ENCODE measurements at places on chromosomes 3 and 15. TPM values are rescaled to one million over a fixed set of nuclear protein-coding genes. Genes with fewer than 3 reads are reported as not detected.

DNA sequence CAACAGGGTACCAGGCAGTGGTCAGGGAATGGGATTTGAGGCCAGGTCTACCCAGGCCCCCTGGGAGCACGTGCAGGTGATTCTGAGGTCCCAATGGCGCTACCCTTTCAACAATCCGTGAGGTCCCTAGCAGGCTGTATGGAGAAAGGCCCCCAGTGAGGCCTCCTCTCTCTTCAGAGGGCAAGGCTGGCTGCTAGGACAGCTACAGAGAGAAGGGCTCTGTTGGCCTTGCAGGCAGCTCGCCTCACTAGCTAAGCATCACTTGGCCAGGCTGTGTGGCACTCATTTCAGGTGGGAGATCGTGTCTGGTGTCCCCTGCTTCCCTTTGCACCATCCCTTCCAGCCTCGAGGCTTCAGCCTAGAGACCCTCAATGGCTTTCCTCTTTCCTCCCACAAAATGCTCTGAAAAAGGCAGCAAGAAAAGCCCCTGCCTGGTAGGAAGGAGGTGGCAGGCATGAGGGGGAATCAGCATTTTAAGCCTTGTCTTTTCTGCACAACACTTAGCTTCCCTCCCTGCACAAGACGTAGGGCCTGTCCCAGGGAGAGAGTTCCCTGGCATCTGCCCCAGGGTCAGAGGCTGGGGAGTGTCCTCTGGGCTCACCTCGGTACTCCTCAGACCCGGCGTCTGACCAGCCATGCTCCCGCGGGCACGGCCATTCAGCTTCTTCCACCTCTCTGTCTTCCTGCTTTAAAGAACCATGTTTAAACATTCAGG, 111.8 kb downstream of the ASB7 start:
- DNase-seq: peak; percentile 11

- no peak for DNase-seq
Measured at GRCh38 chr3:54188176-54188791, 65.9 kb downstream of the CACNA2D3 start.

- DNase-seq: no peak
Measured at GRCh38 chr3:55177749-55178148, 249.9 kb upstream of the LRTM1 start.

GRCh38 chr15:61146091-61146930, 82.8 kb downstream of the RORA start:
- no peak for DNase-seq

GRCh38 chr3:53046171-53047170, 598 bp upstream of the SFMBT1 start:
- DNase-seq: peak; percentile 61

GRCh38 chr3:101240719-101241399, 79.5 kb downstream of the IMPG2 start:
- no peak for DNase-seq

- no peak for DNase-seq
Measured at GRCh38 chr3:64932016-64932518, 244.3 kb upstream of the ADAMTS9 start.

DNA sequence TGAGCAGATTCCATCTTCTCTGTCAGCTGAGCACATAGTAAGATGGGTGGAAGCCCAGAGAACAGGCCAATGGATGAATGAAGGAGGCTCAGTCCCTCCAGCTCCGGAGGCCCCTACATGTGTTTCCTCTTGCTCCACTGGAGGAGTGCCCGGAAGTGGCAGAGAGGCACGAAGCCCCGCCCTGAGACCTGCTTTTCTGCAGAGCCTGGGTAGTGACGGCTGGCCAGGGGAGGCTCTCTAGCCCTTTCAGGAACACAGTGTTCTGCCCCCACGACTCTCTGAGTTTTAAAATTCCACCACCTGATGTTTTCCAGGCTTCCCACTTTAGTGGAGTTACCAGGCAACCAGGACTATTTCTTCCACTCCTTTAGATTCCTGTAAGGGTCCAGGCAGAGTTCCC, 149.4 kb upstream of the SLC6A11 start:
- DNase-seq: no peak

DNA sequence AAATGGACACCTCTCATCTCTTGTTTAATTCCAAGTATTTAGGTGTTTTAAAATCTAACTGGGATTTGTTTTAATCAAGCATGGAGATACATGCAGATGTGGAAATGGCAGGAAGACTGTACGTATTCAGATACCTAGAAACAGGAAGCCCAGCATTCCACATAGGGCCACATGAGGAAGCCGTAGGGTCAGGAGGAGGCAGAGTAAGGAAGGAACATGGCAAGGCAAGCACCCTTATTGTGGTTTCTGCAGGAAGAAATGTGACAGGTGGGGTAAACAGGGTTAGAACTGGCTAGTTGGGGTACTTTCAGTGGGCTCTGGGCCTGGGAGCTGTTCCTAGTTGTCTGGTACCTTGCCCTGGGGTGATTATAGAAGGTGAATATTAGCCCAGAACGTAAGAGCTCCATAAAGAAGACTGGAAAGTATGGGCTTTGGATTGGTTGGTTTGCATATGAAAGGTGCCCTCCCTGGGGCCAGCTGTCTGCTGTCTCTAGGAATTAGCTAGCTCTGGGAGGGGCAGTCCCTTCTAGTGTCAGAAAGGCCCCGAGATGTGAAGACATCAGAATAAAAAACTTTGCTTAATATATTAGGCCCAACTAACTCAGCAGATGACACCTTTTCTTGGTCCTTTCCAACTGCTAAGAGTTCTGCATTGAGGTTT, 107.7 kb upstream of the CADPS start:
- no peak for DNase-seq

GRCh38 chr3:155891321-155891720, 20.9 kb downstream of the GMPS start:
- DNase-seq: no peak

GRCh38 chr3:59313365-59313764, 263.5 kb upstream of the CFAP20DC start:
- DNase-seq: peak; percentile 55

DNA sequence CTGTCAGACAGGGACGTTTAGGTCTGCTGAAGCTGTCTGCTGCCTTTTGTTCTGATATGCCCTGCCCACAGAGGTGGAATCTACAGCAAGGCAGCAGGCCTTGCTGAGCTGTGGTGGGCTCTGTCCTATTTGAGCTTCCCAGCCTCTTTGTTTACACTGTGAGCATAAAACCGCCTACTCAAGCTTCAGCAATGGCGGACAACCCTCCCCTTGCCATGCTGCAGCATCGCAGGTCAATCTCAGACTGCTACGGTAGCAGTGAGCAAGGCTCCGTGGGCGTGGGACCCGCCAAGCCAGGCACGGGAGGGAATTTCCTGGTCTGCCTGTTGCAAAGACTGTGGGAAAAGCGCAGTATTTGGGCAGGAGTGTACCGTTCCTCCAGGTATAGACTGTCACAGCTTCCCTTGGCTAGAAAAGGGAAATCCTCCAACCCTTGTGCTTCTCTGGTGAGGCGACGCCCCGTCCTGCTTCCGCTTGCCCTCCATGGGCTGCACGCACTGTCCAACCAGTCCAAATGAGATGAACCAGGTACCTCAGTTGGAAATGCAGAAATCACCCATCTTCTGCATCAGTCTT, 71.4 kb downstream of the SPSB4 start:
- DNase-seq: no peak

GRCh38 chr15:66724732-66725463, 22.9 kb downstream of the SMAD6 start:
- no peak for DNase-seq

DNA sequence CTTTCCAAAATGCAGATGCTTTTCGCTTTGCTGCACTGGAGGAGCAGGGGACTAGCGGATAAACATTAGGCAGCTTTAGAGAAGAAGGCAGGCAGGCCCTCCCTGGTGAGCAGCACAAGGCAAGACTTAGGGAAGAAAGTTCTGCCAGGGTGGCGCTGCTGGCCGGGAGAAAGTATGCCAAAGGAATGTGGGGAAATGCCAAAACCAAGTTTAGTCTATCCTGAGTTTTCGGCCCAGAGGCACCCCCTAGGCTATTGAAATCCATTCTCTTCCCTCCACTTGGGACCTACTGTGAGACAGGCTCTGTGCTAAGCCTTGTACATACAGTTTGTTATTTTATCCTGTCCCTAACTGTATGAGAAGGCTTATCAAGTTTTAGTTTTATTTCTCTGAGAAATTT, 9.2 kb downstream of the SHC4 start:
- no peak for DNase-seq

DNA sequence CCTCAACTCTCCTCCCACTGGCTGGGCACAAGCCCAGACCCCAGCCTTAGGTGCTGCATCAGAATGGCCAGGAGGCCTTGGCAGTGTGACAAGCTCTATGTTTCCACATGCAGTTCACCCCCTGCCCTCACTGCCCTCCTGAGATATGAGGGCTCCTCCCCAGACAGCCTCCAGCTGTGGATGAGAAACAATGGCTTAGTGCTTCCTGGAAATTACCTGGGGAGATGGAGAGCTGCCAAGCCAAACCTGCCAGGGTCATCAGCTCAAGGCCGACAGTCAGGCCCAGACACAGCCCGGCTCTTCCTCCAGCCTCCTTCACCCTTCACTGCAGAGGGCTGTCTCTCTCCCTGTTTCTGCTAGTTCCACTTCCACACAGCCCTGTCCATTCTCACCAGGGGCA, 76.3 kb downstream of the MYLK start:
- DNase-seq: no peak

GRCh38 chr3:60659098-60659497, 592.2 kb downstream of the FHIT start:
- no peak for DNase-seq

DNA sequence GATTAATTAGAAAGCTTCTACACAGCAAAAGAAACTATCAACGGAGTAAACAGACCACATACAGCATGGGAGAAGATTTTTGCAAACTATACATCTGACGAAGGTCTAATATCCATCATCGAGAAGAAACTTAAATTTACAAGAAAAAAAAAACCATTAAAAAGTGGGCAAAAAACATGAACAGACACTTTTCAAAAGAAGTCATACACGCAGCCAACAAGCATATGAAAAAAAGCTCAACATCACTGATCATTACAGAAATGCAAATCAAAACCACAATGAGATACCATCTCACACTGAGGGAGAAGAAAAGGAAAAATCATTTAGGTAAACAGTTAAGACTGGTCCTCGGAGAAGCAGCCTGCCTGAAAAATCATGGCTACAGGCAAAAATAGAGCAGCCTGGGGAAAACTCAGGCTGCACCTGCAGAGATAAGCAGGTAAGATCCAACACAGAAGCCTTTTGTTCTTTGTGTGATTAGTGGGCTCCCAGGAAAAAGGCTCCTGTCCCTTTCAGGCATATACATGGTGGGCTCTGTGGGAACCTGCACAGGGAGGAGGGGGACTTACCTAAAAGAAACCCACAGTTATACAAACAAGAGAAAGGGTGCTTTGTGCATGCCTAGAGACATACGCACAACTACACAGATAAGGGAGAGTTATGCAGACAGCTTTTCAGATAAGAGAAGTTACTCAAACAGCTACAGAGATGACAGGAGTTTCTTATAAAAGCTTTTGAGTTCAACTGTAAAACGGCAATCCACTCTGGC, 49.3 kb downstream of the C3orf70 start:
- DNase-seq: no peak

DNA sequence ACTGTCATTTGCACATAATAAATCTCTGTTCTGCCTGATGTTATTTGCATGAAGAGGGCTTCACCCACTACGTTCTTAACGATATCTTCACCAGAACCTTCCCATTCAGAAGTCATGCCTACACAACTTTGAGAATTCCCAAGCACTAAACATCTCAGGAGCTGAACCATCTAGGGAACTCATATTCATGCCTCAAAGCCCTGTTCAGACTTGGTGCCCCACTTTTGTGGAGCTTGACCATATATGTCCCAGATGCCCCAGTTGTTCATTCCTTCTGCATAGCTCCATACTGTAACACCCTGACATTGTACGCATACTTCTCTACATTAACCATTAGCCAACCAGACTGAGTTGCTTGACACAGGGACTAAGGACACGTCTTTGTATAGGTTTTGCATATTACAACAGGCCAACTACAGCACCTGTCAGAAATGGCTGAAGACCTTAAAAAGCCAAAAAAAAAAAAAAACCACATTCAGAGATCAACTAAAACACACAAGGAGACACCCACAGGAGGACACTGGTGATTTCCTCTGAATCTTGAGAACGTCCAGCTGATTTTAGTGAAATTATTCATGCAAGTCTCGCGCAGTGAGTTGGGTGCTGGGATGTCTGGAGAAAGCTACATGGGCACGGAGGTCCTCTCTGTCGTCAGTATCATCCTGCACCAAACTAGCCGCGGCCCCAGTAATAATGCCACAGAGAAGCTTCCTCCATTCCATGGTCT, 141.4 kb downstream of the FOXP1 start:
- DNase-seq: no peak

- peak; percentile 71 for DNase-seq
Measured at GRCh38 chr15:73802431-73803041, 49.4 kb upstream of the INSYN1 start.

DNA sequence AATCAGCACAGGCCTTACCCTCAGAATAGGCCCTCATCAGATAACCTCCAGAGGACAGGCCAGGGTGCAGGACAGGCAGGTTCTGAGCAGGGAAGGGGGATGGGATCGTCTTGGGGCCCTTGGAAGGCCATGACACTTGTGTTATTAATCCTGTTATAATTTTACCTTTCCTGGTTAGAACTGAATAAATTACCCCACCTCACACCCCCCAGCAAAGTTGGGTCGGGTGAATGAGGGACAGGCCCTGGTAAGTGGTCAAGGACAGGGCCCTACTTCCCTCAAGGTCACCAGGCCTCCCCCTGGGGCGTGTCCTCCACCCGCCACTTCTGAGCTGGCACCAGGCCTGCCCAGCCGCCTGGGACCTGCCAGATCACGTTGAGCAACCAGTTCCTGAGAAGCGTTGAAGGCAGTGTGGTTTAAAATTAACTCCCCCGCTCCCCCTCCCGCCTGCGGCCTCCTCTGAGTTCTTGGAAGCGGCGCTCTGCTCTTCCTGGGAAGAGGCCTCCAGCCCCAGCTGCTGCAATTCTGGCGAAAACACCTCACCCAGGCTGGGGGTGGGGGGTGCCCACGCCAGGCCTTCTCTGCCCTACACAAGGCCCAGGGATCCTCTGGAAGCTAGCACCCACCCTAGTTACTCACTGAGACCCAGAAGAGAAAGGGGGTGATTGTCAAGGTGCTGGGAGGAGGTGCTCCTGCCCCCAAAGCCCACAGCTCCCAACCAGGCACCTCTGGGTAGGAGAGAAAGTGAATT, 10.6 kb downstream of the CISH start:
- peak; percentile 97 for DNase-seq

GRCh38 chr3:165885558-165886270, 48.5 kb upstream of the BCHE start:
- no peak for DNase-seq

- DNase-seq: no peak
Measured at GRCh38 chr3:157865352-157866000, 240.7 kb downstream of the SHOX2 start.

Gene ANKDD1A
- total RNA-seq: 7.8 TPM

Gene LMOD3
- not detected for total RNA-seq

Gene MYL3
- 8.5 TPM for total RNA-seq

Gene ZNF621
- total RNA-seq: 24.9 TPM

Gene NMNAT3
- 6.6 TPM for total RNA-seq

Gene SNAPC5
- 26.9 TPM for total RNA-seq

All from breast epithelium (tissue), 4 donors.